Dermis microvascular lymphatic vessel endothelial cell (primary cell): ENCODE measurements at places on chromosomes 11 and 22. TPM values are rescaled to one million over a fixed set of nuclear protein-coding genes. Genes with fewer than 3 reads are reported as not detected.

SLC36A4 gene
- total RNA-seq: 4.4 and 7.0 TPM in 2 replicates

OR4A16 gene
- total RNA-seq: not detected in 2 replicates

BBOX1 gene
- not detected in 2 replicates for total RNA-seq

OR51B5 gene
- not detected in 2 replicates for total RNA-seq

TYMP gene
- 11.9 and 24.9 TPM in 2 replicates for total RNA-seq

LDHAL6A gene
- total RNA-seq: not detected in 2 replicates

LUZP2 gene
- total RNA-seq: not detected in 2 replicates

CLDN5 gene
- 560 and 793 TPM in 2 replicates for total RNA-seq

CRYBB2 gene
- total RNA-seq: not detected in 2 replicates

ACTN3 gene
- total RNA-seq: under 0.01 TPM in 2 replicates

HPX gene
- 0.13 and 0.25 TPM in 2 replicates for total RNA-seq
